ENCODE measurements at places on chromosomes 7 and 10. TPM values are rescaled to one million over a fixed set of nuclear protein-coding genes. Genes with fewer than 3 reads are reported as not detected.
A peak's percentile ranks its signal among the peaks of the same experiment; 100 is the strongest.

- H3K4me3 ChIP-seq: no peak overlapping the region
- no peak overlapping the region for H3K27ac ChIP-seq
- no peaks in the 10 kb centered on the region for H3K36me3 ChIP-seq
- peaks cover 16% of the 10 kb centered on the region for H3K4me1 ChIP-seq
Observed at GRCh38 chr7:130266961-130267321, 278 bp downstream of the CPA2 start.

DNA sequence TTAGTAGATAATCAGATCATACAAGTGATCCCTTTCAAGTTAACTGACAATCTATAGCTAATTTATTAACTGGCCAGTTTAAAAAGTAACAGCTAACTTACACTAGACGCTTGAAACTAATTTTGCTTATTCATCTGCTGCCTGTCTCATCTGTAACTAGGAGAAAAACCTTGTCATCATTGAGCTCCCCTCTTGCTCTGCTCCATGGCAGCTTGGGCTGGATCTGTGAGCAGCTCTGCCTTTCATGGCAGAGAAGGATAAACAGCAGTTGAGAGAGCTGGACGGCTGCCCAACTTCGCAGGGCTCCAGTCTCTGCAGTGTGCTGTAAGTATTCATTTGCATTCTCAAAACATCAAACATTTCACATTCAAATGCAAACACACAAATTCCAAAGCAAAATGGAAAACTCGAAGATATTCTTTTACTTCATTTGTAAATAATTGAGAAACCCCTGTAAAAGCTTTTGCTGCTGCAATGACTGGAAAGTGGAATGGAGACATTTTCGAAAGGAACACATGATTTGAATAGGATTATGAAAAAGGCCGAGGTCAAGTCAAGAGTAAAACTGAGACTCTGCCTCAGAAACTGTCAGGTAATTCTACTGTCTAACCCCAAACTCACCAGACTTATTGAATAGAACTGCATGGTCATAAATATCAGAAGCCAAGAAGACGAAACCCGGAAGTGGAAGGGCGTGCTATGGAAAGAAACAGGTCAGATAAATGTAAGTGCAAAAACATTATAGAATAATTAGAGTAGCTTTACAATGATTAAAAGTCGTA is 17.6 kb downstream of the SLC35B4 start:
- no peak for DNase-seq
- H3K27ac ChIP-seq: no peak overlapping the region
- H3K4me3 ChIP-seq: no peak overlapping the region
- H3K4me1 ChIP-seq: no peaks in the 10 kb centered on the region
- peaks cover 85% of the 10 kb centered on the region for H3K36me3 ChIP-seq
- H3K27me3 ChIP-seq: no peaks in the 10 kb centered on the region

DNA sequence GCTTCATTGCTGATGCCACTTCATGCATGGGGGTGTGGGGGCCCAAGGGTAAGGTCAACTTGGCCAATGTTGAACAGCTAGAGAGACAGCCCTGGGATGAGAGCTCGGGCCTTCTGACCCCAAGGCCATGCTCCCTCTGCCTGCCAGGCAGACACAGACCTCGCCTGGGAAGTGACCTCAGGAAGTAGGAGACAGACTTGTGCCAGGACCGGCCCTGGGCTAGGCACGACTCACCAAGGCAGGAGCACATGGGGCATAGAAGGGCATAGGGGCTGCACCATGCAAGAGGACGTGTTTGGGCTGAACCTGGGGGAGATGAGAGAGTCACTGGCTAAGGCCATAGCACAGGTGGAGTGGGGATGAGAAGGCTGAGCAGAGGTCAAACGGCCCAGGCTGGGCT is 27.1 kb downstream of the ZCCHC24 start:
- no peak overlapping the region for H3K4me3 ChIP-seq
- DNase-seq: no peak

DNA sequence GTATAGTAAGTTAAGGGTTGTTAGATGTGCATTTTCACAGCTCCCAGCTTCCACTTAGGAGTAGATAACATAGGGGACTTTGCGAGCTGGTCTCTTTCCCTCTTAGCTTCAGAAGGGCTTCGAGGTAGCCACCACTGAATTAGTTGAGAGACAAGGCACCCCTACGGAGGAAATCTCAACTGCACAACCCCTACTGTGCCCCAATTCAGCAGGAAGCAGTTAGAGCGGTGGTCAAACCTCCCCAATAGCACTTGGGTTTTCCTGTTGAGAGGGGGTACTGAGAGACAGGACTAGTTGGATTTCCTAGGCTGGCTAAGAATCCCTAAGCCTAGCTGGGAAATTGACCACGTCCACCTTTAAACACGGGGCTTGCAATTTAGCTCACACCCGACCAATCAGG is 1.1 kb upstream of the HERPUD2 start:
- no peak overlapping the region for H3K27ac ChIP-seq
- H3K4me3 ChIP-seq: peak overlapping the region; percentile 97
- no peaks in the 10 kb centered on the region for H3K27me3 ChIP-seq
- DNase-seq: no peak
- peaks cover 1% of the 10 kb centered on the region for H3K36me3 ChIP-seq

DNA sequence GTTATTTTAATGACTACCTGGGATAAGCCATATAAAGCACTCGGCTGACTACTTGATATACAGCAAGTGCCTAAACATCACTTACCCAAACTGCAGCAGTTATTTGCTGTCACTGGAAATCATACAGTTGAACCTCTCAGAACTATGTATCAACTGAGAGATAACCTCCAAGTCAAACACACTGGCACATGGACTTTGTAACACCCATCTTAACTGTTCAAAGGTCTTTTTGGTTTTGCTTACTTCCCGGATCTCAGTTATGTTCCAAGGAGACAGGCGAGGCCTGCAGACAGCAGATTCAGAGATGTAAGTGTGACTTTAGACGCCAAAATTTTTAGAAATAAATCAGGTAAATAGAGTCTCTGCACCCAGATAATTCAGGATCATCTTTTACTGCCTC is 34.6 kb upstream of the DAGLB start:
- no peaks in the 10 kb centered on the region for H3K4me1 ChIP-seq
- no peak for DNase-seq
- H3K27ac ChIP-seq: no peak overlapping the region
- no peaks in the 10 kb centered on the region for H3K27me3 ChIP-seq
- H3K4me3 ChIP-seq: peak overlapping the region; percentile 87
- H3K36me3 ChIP-seq: peaks cover 23% of the 10 kb centered on the region

GRCh38 chr7:105278973-105279687 is 109.6 kb downstream of the SRPK2 start:
- no peak overlapping the region for H3K4me3 ChIP-seq
- H3K27ac ChIP-seq: no peak overlapping the region
- H3K4me1 ChIP-seq: no peaks in the 10 kb centered on the region
- no peaks in the 10 kb centered on the region for H3K27me3 ChIP-seq
- no peak for DNase-seq

DNA sequence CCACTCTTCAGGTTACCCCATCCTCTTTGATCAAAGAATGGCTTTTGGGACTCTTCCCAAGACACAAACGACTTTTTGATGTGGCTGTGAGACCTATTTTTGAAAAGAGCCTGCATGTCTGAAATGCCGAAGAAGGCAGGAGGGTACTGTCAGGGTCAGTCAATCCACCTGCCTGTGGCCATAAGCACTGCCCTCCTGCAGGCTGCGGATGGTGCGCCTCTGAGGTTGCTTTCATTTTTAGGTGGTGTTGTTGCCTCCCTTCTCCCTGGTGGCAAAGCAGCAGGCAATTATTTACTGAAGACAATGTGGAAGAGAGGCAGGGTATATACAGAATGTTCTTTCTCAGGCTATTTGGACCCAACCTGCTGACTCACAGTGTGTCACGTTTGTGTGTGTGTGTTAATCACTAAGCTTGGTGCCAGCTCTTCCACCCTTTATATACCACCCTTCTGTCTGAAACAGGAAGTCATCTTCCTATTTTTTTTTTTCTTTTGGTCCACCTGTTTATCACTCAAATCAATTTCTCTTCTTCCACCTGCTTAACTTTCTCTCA is 1421.2 kb upstream of the CELF2 start:
- H3K27ac ChIP-seq: no peak overlapping the region
- H3K4me3 ChIP-seq: no peak overlapping the region
- no peaks in the 10 kb centered on the region for H3K27me3 ChIP-seq
- no peak for DNase-seq
- H3K36me3 ChIP-seq: no peaks in the 10 kb centered on the region

DNA sequence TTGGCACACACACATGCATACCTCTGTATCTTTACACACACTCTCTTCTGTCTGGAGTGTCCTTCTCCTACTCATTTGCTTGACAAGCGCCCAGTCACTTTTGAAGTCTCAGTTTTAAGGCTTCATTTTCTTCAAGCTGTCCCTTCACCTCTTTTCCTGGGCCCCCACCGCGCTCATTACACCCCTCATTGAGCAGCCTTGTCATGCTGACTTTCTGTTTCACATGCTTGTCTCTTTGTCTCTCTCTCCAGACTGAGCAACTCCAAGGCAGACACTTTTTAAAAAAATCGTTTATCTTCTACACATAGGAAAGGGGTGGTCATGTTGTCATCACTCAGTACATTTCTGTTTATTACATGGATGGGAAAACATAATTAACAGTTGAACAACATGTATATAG is 225.2 kb upstream of the FZD1 start:
- H3K36me3 ChIP-seq: no peaks in the 10 kb centered on the region
- no peak overlapping the region for H3K4me3 ChIP-seq
- H3K27ac ChIP-seq: no peak overlapping the region
- H3K4me1 ChIP-seq: no peaks in the 10 kb centered on the region

DNA sequence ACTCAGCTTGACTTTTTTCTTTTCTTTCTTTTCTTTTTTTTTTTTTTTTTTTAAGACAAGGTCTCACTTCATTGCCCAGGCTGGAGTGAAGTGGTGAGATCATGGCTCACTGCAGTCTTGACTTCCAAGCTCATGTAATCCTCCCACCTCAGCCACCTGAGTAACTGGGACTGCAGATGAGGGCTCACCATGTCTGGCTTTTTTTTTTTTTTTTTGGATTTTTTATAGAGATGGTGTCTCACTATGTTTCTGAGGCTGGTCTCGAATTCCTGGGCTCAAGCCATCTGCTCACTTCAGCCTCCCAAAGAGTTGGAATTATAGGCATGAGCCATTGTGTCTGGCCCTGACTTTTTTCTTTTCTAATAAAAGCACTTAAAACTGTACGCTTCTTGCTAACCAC is 358.2 kb upstream of the IGFBP3 start:
- no peak for DNase-seq
- no peak overlapping the region for H3K4me3 ChIP-seq
- no peaks in the 10 kb centered on the region for H3K27me3 ChIP-seq
- H3K36me3 ChIP-seq: no peaks in the 10 kb centered on the region

NAT16 gene
- total RNA-seq: not detected

PDZD7 gene
- total RNA-seq: 0.49 TPM

TMEM229A gene
- 2.1 TPM for total RNA-seq

All from endodermal cell (in vitro differentiated cells).